ENCODE measurements at places on chromosomes 4 and X.
A peak's percentile ranks its signal among the peaks of the same experiment; 100 is the strongest.

DNA sequence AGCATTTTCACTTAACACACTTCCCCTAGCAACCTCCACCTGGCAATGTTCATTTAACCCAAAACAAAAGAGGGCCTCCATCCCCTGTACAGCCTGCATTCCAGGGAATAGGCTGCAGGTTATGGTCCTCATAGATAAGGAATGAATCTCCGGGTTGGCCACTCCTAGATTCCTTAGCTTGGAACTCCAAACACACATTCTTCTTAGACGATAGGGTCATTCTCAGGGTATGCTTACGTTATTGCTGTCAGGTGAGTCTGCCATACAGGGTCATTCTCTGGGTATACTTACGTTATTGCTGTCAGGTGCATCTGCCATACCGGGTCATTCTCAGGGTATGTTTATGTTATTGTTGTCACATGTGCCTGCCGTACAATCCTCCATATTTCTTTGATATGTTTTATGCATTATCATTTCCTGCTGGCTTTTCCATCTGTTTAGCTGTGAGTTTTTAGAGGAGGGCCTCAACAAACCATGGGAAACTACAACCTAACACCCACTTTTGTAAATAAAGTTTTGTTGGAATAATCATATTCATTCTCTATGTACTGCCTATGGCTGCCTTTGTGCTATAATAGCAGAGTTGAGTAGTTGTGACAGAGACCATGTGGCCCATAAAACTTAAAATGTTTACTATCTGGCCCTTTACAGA lies 8.2 kb upstream of the AFF1 start:
- no peak for DNase-seq
- no peaks in the 10 kb centered on the region for H3K27me3 ChIP-seq
- H3K4me3 ChIP-seq, result no peak overlapping the region
- H3K4me1 ChIP-seq, result no peaks in the 10 kb centered on the region

DNA sequence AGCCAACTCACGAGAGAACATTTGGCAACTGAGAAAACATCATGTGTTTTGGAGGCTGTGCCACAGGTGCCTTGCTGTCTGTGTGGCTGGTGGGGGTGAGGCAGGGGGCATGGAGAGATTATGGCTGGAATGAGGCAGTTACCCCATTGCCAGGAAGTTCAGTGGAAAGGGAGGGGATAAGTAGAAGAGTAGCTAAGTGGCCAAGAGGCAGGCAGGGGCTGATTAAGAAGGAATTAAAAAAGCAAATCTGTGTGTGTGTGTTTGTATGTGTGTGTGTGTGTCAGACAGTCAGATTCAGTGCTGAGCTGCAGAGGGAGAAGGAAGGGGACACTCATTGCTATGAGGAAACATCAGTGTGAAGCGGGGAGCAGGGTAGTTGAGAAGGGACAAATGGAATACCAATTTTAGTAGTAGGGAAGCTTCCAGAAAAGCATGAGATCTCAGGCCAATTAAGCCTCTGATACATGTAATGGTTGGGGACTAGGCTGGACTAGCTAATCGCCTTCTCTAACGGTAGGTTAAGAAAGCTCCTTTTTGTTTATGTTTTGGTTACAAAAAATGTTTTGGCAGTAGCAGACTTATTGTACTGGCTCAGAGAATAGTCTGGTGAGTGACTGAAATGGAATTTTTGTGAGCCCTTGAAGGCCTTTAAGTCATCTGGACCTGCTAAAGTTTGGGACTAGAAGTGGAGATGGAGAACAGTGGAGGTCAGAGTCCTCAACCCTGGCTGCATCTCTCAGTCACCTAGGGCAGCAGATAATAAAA lies 18.5 kb downstream of the TMEM164 start:
- no peak overlapping the region for H3K4me3 ChIP-seq
- no peaks in the 10 kb centered on the region for H3K27me3 ChIP-seq
- no peak overlapping the region for H3K27ac ChIP-seq
- no peak for DNase-seq

DNA sequence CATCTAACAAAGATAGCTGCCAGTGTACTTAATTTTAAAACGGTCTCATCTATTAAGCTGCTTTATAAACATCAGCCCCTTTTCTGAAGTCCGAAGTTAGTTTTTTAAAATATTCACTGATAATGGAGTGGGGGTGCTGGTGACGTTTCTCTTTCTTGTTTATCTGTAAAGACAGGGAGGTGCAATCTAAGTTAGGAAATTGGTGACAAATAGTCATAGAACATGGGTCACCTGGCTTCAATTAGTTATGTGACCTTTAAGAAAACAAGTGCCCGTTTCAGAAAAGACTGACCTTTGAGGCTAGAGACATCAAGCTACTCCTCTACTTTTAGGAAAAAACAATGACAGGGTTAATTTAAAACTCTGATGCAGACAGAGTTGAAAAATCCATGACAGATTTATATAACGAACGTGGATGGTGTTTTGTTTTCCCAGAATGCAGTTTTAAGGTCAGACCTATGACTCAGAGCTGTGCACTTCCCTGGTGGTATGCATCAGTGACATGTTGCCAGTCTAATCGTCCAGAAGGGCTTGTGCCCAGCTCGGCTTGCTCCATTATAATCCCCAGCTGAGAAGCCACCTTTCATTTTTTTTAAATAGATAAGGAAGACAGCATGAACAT lies 38.2 kb downstream of the FHL1 start:
- no peak overlapping the region for H3K27ac ChIP-seq
- H3K36me3 ChIP-seq, result no peaks in the 10 kb centered on the region
- no peak for DNase-seq
- H3K4me3 ChIP-seq, result no peak overlapping the region

DNA sequence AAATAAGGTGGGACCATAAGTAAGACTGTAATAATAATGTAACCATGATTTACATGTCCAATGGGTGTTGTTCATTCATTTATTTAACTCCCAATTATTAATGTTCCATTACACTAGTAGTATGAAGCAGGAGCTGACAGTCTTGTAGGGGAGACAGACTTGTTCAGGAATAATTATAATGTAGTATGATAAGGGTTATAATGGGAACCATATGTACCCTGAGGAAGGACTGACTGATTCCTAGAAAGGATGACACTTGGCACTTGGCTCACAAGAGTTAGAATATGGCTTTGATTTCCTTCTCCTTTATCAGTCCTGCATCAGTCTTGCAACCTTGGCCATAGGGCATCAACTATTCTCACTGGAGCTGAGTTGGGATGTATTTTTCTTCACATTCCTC lies 24.2 kb downstream of the PCDH7 start:
- H3K27me3 ChIP-seq, result no peaks in the 10 kb centered on the region
- no peak overlapping the region for H3K27ac ChIP-seq
- no peaks in the 10 kb centered on the region for H3K4me1 ChIP-seq
- H3K4me3 ChIP-seq, result no peak overlapping the region
- no peaks in the 10 kb centered on the region for H3K36me3 ChIP-seq
- no peak for DNase-seq

DNA sequence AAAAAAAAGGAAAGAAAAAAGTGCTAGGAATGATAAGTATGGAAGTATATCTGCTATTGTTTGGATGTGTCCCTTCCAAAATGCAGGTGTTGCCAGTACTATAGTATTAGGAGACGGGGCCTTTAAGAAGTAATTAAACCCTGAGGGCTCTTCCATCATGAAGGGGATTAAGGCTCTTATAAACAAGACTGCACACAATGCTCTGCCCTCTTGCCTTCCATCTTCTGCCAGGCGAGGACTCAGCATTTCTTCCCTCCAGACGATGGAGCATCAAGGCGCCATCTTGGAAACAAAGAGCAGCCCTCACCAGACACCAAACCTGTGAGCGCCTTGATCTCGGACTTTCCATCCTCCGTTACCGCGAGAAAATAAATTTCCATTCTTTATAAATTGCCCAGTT lies 120.1 kb upstream of the GPM6A start:
- no peaks in the 10 kb centered on the region for H3K36me3 ChIP-seq
- no peak for DNase-seq
- no peaks in the 10 kb centered on the region for H3K27me3 ChIP-seq
- H3K4me1 ChIP-seq, result no peaks in the 10 kb centered on the region

DNA sequence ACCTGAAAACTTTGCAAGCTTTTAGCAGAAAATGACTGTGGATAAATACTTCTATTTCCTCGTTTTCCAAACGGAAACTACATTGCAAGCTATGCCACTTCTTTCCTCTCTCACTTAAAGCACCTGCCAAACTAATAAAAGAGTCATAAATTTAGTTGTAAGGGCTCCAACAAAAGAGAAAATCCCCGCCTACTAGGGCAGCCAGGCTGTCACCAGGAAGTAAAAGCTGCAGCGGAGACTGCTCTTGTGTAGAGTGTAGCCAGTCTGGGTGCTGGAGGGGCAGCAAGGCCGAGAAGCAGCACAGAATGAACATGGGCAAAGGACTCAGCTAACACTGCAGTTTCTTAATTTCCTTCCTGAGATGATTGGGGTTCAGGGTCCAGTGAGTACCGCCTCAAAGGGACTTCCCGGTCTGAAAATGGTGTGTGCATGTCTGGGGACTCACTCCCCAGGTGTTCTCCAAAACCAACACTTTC lies 89.3 kb upstream of the MAML3 start:
- DNase-seq, result peak; percentile 60
- H3K4me3 ChIP-seq, result no peak overlapping the region
- H3K36me3 ChIP-seq, result no peaks in the 10 kb centered on the region
- peak overlapping the region; percentile 51 for H3K27ac ChIP-seq
- peaks cover 8% of the 10 kb centered on the region for H3K4me1 ChIP-seq

DNA sequence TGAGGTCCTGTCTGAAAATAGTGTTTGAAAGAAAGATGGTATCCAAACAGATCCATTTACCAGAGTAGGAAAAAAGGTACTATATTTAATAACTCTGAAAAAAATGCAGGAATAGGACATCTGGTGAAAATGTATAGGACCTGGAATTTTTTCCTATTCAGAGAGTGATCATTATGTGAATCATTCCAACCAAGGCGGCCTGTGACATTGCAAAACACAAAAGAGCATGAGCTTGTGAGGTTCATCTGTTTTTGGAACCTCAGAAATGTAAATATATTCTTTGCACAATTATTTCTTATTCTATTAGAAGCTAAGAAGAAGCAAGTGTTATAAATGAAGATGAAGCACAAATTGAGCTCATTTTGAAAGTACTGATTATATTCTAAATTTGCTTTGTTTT lies 2.0 kb downstream of the C4orf51 start:
- H3K4me3 ChIP-seq, result no peak overlapping the region
- no peaks in the 10 kb centered on the region for H3K36me3 ChIP-seq
- H3K4me1 ChIP-seq, result peaks cover 20% of the 10 kb centered on the region
- no peaks in the 10 kb centered on the region for H3K27me3 ChIP-seq
- DNase-seq, result no peak

GRCh38 chr4:109462802-109463201 lies 29.2 kb downstream of the SEC24B start:
- H3K36me3 ChIP-seq, result peaks cover 5% of the 10 kb centered on the region
- no peak for DNase-seq
- no peaks in the 10 kb centered on the region for H3K27me3 ChIP-seq
- no peak overlapping the region for H3K27ac ChIP-seq

GRCh38 chr4:36242629-36243354 lies 1.5 kb downstream of the ARAP2 start:
- peak overlapping the region; percentile 71 for H3K4me3 ChIP-seq
- H3K27me3 ChIP-seq, result no peaks in the 10 kb centered on the region
- H3K27ac ChIP-seq, result peak overlapping the region; percentile 89
- H3K4me1 ChIP-seq, result peaks cover 7% of the 10 kb centered on the region
- DNase-seq, result no peak

GRCh38 chr4:182513587-182514291 lies 270.5 kb downstream of the TENM3 start:
- no peak overlapping the region for H3K27ac ChIP-seq
- no peak for DNase-seq
- H3K4me3 ChIP-seq, result no peak overlapping the region
- no peaks in the 10 kb centered on the region for H3K27me3 ChIP-seq
- no peaks in the 10 kb centered on the region for H3K4me1 ChIP-seq

GRCh38 chr4:30920043-30920442 lies 199.9 kb downstream of the PCDH7 start:
- H3K4me1 ChIP-seq, result no peaks in the 10 kb centered on the region
- no peaks in the 10 kb centered on the region for H3K27me3 ChIP-seq
- H3K4me3 ChIP-seq, result no peak overlapping the region
- DNase-seq, result no peak

DNA sequence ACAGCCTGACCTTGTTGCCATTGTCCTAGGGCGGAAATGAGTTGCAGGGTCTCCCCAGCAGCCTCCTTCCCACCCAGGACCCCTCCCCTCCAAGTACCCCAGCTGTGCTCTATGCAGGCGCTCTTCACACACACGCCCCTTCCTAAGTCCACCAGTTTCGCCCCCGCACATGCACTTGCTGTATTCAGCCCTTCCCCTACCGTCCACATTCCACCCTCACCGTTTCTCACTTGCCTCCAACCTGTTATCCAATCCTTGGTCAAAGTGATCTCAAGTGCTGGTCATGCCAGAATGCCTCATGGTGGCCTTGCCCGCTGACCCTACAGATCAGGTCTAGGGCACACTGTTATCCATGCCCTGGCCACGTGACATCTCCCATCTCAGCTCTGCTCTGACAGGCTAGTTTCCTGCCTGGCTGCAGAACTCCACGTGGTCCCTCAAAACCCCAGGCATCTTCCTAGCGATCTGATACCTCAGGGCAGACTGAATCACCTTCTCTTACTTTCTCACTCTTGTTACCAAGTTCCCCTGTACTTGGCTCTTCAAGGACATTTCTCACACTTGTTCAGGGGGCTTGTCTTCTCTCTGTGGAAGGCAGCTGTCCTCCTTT lies 39.7 kb downstream of the NSG1 start:
- H3K27ac ChIP-seq, result no peak overlapping the region
- DNase-seq, result no peak
- H3K36me3 ChIP-seq, result peaks cover 5% of the 10 kb centered on the region
- no peak overlapping the region for H3K4me3 ChIP-seq
- H3K27me3 ChIP-seq, result no peaks in the 10 kb centered on the region

DNA sequence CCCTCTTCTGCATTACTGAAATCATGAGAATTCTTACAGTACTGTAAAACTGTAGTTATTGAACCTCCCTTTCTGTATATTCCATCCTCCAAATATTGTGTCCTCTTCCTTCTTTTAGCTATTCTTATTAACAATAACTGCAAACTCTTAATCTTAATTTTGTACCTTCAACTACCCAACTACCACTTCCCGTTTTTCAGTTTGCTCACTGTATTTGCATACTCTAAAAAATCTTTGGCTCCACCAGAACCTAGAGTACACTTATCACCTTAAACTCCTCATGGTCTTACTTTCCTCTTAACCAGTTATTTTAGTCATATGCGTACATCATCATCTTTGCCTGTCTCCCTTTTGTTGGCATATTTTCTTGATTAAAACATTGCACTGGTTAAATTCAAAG lies 543.7 kb downstream of the ARAP2 start:
- H3K4me1 ChIP-seq, result no peaks in the 10 kb centered on the region
- no peak overlapping the region for H3K4me3 ChIP-seq
- no peak overlapping the region for H3K27ac ChIP-seq
- no peak for DNase-seq
- no peaks in the 10 kb centered on the region for H3K27me3 ChIP-seq
- H3K36me3 ChIP-seq, result no peaks in the 10 kb centered on the region

DNA sequence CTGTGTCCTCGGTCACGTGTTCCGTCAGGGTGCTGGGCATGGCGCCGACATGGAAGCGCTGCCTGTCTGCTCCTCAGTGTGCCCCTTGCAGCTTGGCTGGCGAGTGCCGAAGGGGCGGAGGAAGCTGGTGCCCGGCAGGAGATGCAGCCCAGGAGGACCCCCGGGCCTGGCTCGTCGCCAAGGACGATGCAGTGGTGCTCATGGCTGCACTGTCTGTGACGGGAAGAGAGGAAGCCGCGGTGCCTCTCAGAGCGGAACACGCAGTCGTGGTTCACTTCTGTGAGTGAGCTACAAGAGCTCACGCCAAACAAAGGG lies 38.1 kb downstream of the FGFRL1 start:
- H3K27me3 ChIP-seq, result no peaks in the 10 kb centered on the region
- no peaks in the 10 kb centered on the region for H3K36me3 ChIP-seq
- H3K4me3 ChIP-seq, result no peak overlapping the region

GRCh38 chr4:76388160-76388908 lies 32.6 kb downstream of the CCDC158 start:
- no peak overlapping the region for H3K27ac ChIP-seq
- DNase-seq, result no peak
- no peaks in the 10 kb centered on the region for H3K27me3 ChIP-seq
- no peak overlapping the region for H3K4me3 ChIP-seq
- H3K36me3 ChIP-seq, result no peaks in the 10 kb centered on the region
- H3K4me1 ChIP-seq, result no peaks in the 10 kb centered on the region
